NCI-H1417 (cell line): ENCODE measurements at places on chromosomes 6 and 20.
A peak's percentile ranks its signal among the peaks of the same experiment; 100 is the strongest.

DNA sequence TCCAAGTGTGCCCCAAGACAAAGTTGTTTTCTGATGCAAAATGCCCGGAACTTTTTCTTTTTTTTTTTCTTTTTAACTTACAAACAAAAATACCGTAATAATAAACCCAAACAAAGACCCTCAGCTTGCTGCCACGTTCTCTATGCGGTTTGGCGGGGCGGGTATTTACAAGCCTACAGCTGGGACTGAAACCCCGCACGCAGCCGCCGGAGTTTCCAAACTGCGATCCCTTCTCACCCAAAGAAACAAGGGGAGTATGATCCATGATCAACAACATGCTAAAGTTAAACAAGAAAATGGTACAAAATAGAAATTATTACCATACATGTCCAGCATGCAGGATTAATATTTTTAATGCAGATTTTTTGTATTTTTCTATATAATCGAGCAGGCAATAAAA, 2.1 kb downstream of the MAFB start:
- no peak for DNase-seq

DNA sequence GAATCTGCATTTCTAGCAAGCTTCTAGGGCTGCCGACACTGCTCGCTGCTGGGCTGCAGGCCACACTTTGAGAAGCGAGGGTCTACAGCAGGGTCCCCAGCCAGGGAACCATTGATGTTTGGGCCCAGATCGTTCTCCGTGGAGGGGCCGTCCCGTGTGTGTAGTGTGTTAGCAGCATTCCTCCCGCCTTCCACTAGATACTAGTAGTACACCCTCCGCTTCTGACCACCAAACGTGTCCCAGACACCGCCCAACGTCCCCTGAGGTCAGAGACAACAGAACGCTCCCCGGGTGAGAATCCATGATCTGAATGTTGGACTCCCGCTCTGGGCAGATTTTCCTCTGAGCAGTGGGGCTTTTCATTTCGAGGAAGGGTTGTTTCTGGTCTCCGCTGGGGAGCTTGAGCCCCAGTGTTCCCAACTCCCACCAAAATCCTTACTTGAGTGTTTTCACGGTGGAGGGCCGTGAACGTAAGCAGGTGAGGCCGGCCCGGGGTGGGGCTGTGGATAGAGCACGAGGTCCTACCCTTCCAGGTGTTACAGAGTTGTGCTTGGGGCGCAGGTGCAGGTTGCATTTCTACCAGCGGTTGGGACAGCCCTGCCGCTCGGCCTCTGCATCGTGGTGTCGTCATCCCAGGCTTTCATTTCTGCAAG, 124.6 kb downstream of the SYCP2 start:
- DNase-seq = no peak

- no peak for DNase-seq
Observed at GRCh38 chr6:125596020-125596419, 153.4 kb upstream of the HEY2 start.

- peak; percentile 9 for DNase-seq
Observed at GRCh38 chr6:153090241-153090930, 40.7 kb downstream of the RGS17 start.

- no peak for DNase-seq
Observed at GRCh38 chr6:44828780-44829179, 441.3 kb downstream of the CDC5L start.

DNA sequence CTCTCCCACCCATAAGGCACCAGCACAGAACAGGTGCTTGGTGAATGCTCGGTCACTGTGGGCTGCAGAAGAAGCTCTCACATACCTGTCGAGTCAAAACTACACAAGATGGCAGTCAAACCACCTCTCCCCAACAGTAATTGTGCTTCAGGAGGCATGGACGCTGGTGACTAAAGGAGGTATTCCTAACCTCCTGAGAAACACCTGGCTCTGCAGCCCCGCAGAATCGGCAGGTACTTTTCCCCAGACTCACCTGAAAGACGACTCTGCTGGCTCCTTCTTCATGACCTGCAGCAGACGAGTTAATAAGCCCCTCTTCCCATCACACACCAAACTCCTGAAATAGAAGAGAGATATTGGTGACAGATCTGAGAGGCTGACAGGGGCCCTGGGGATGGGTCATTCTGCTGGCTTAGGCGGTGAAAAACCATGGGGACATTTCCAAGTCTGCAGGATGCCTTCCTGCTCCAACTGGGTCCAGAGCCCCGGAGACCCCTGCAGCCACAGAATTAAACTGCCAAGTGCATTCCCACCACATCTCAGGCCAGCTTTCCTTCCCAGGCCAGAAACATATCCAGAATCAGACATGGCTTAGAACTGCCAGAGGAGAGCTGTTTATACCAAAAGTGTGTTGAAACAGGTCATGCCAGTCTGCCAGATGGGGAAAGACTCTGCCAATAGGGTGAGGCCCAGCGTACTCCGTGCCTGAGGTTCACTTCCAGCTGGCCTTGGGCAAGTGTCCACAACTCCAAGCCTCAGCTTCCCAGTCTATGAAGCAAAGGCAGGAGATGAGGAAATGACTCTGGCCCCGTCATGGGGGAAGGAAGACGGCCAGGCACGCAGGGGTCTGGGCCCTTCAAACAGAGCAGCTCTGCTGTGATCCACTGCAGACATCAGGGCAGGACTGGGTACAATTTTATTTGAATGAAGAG, 53.0 kb downstream of the MYH7B start:
- DNase-seq = no peak

DNA sequence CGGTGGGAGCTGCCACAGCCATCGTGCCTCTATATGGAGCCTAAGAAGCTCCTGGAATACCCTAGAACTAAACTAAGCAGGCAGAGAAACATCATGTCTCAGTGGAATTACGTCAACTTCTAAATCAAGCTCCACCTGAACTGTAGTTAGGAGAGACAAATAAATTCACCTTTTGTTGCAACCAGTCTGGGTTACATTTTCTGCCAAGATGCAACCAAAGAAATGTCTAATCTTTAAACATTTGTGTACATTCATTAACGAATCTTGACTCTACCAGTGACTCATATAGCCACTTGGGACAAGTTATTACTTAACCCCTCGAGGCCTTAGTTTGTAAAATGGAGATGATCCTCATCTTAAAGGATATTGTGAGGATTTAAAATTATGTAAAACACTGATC, 8.9 kb downstream of the PTPRK start:
- no peak for DNase-seq
